GM04504 (cell line): ENCODE measurements at places on chromosomes 5 and 9.

GRCh38 chr5:17249029-17249634, 31.7 kb downstream of the BASP1 start:
- peak; percentile 92 for DNase-seq

GRCh38 chr5:90878081-90878480, 319.5 kb downstream of the ADGRV1 start:
- no peak for DNase-seq

- no peak for DNase-seq
These were observed 140.4 kb upstream of the KLF9 start for GRCh38 chr9:70554881-70555280.

DNA sequence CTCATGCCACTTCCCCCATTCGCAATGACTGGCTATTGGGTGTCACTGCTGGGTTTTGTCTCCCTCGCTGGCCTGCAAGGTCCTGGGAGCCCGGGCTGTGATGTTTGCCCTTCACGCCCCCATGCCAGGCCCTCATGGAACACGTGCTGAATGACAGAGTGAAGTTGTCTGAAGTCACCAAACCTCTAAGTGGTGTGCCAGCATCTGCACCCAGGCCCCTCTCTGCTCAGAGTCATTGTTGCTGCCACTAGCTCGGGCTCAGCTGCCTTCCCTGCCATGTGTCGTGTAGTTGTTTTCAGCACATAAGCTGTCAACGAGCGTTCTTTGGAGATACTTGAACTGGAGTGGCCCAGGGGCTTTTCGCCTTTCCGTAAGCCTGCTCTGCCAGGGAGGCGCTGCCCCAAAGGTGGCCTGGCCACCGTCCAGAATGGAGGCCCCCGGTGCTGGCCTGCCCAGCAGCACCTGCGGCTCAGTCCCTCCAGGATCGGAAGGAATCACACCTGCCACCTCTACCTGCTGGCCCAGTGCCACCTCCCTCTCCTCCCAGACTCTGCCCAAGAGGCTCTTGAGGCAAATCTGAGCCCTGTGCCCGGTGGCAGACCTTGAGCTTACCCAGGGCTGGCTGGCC, 250.1 kb downstream of the PBX3 start:
- no peak for DNase-seq

- peak; percentile 78 for DNase-seq
These were observed 15.2 kb upstream of the RHOBTB3 start for GRCh38 chr5:95715799-95716461.

DNA sequence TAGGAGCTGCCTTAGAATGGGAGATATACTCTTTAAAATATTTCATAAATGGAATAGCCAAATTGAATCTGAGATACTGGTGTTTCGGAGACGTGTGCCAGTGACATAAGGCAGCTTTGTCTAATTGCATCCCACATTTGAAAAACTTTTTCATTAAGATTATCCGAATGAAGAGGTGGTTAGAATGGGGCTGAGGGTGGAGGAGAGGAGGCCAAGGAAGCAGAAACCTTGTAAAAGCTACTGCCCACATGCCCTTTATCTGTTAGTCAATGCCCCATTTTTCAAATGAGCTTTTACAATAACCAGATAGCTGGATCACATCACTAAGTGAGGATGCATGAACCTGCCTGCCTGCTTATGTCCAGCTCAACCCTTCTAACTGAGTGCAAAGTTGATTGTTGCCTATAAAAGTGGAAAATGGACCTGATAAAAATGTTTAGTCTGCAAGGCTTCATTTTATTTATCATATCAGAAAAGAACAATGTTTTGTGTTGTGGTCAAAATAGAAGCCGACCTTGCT, 34.8 kb downstream of the SNX24 start:
- DNase-seq = no peak

DNA sequence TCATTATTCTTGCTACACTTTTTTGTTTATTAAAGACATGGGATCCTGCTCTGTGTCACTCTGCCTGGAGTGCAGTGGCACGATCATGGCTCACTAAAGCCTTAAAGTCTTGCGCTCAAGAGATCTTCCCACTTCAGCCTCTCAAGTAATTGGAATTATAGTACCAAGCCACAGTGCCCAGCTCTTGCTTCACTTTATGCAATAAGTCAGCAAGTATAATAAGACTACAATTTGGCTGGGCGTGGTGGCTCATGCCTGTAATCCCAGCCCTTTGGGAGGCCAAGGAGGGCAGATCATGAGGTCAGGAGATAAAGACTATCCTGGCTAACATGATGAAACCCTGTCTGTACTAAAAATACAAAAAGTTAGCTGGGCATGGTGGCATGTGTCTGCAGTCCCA, 5.9 kb downstream of the C9orf153 start:
- no peak for DNase-seq

DNA sequence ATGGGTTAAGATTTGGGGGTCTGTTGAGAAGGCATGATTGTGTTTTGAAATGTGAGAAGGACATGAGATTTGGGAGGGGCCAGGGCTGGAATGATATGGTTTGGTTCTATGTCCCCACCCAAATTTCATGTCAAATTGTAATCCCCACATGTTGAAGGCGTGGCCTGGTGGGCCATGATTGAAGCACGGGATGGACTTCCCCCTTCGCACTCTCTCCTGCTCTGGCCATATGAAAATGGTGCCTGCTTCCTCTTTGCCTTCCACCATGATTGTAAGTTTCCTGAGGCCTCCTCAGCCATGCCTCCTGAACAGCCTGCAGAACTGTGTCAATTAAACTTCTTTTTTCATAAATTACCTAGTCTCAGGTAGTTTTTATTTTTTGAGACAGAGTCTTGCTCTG, 14.7 kb upstream of the NOTCH1 start:
- DNase-seq = no peak

DNA sequence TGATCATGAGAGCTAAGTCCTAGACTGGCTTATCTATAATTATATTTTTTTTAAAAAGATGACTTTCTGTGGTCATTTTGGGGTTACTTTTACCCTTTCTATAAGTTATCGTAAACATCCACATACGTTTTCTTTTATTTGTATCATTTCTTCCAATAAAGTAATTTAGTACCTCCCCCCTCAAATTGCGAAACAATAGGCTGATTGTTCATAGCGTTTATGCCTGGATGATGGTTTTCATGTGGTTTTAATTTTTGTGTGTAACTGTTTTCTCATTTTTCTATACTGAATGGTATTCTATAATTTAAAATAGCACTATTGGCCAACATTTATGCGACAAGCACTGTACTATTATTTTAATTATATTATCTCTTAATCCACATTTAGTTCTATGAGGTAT, 44.5 kb downstream of the SMC5 start:
- DNase-seq = no peak

DNA sequence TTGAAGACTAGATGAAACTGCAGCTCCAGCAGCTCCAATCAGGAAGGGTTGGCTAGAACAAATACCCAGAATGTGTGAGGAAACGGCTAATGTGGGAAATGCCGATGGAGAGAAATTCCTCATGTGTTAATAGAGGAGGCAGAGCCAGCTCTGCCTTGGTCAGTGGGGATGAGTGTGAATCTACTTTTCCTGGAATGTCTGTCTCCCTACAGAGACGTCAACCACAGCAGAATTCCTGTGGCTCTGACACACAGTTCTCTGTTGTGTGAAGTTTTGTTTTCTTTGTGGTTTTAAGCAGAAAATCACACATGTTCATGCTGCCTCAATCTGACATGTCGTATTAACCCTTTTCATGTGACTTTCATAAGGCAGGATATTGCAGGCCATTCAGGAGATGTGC, 476.6 kb upstream of the WWC1 start:
- peak; percentile 97 for DNase-seq

DNA sequence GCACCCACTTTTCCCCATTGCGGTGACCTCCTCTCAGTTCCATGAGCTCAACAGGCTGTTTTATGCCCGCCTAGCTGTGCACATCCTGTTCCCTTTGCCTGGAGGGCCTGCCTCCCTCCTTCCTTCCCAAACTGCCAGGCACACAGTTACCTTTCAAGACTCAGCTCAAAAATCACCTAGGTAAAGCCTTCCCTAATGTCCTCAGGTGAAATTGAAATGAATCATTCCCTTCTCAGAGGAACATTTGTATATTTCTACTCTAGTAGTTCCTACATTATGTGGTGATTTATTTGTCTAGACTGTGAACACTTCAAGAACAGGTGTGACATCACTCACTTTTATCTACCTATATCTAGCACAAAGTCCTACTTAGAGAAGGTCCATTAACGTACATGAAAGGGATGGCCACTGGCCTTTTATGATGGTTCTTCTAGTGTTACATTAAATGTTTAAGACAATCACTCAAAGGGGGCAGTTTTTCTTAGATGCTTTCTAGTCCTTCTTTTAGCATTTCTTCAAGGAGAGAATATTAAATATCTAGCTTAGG, 103.5 kb upstream of the EQTN start:
- DNase-seq = no peak

DNA sequence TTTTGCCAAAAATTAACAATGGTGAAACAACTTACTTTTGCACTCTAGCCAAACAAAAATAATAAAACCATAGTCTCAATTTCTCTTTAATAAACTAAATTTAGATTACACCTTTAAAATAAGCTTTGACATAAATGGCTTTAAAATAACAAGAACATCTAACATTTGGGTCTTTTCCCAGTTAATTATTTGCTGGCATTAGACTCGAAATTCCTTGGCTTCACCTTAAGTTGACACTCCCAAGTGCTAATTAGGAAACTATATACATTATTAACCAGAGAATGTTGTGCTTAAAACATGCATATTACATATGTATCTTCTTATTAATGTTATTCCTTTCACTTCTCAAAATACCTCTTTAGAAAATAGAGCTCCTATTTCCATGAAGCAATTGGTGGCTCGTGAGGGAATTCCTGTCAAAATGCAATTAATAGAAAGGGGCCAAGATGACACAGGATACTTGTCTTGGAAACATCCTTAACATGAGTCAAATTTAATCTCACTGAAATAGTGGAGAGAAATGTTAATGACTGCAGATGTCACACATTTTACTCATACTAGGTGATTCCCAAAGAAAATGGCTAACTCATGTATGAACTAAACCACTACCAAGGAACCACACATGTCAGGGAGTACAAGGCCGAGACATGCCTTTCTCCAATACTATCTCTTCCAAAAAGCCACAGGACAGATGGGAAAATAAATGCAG, 932.9 kb upstream of the DMAC1 start:
- no peak for DNase-seq

DNA sequence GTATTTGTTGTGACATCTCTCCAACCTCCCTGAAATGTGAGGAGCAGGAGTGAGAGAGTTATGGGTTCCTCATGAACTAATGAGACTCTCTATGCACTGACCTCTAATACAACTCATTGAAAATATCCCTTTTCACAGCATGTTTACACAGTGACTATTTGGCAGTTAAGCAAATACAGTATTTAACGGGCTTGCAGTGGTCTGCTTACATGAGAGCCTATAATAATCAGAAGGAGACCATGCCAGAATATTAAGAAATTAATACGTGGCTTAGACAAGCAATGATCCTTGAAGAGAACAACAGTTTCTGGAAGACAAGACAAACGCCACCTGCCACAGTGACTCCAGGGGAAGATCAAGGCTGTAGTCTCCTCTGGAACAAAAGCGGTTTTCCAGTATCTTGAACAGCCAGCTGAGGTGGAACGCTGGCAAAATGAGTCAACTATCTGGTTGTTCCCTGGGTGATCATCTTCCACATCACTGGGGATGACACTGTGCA, 424.5 kb downstream of the DMAC1 start:
- no peak for DNase-seq

DNA sequence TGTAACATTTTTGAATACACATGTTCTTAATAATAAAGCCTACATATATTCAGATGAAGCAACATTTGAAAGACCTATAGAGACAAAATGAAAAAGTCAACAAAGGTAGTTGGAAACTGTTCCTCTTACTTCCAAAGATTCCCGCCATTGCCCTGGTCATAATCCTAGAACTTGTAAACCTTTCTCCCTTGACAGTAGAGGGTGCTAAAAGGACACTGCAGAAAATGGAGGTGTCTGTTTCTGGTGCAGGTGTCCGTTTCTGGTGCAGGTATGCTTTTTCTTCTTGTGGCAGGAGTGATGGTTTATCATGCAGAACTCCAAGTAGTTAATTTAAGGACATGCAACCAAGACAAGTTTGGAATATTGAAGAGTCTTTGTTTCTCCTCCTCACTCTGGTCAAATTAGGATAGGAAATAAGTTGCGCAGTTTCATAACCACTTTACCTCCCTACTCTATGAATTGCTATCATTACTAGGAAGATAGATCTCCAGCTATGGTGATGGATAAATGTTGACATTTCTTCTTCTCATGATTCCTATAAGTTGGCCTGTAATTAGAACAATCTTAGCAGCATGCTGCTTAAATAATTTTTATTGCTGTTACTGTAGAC, 56.0 kb upstream of the FAM174A start:
- DNase-seq = no peak

DNA sequence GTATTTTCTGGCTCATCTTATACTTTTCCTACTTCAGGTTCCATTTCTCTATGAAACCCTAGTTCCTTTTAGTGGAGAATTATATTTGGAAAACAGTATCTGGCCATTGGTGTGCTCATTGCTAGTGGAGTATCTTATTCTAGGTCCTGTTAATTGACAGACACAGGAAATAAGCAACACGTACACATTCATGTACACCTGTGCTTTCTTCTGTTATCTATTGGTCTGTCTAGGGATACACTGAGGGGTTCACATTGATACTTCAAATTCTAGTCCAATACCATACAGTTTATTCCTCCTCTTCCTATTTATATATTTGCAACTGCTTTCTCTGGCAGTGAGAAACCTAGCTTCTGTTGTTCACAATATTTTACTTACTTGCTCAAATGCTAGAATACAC, 110.2 kb downstream of the FER start:
- no peak for DNase-seq

GRCh38 chr9:134895567-134895907, 14.9 kb downstream of the FCN2 start:
- DNase-seq = no peak

- DNase-seq = no peak
These were observed 10.5 kb downstream of the DOCK2 start for GRCh38 chr5:169647566-169647965.

DNA sequence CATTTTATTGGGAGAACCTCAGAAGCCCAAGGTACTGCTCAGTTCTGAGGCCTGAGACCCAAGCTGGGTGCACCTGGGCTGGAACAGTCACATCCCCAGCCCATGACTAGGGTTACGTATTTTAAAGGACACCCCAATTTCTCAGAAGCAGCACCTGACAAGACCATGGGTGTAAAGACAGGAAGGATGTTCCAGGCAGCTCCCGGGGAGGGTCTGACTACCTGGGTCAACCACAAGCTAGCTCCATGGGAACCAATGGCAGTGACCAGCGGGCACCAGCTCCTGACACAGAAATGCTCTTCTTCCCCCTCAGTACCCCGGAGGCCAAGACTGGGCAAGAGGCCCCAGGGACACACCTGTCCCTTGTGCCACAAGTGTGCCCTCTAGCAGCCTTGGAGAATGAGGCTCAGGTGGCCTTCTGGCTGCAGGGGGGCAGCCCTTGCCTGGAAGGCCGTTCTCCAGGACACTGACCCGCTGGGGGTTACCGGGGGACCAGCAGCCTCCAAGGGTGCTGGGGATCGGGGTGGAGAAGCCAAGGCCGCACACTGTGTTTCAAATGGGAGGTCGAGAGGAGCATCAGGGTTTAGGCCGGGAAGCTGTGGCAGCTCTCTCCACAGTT, 52.6 kb downstream of the IPPK start:
- no peak for DNase-seq
